ENCODE measurements at places on chromosomes 3 and 15. TPM values are rescaled to one million over a fixed set of nuclear protein-coding genes. Genes with fewer than 3 reads are reported as not detected.

The PROS1 gene
- total RNA-seq: 73.0 TPM

The SLC30A4 gene
- 4.7 TPM for total RNA-seq

DNA sequence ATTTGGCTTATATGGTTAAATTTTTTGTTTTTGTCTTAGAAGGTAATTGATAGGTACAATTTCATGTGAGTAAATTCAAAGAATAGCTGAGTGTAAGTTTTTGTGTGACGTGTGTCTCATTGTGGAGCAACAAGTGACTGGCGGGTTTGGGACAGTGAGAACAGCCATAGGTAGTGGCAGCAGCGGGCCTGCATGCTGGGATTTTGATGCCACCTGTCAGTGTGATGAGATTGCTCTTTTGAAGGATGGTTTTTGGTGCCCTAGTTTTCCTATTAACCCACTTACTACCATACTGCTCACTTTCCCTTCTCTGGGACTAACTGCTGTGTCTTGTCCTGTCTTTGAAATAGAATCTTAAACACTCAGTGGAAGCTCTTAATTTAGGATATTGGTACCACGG, 522.6 kb downstream of the NAALADL2 start:
- no peak for DNase-seq

DNA sequence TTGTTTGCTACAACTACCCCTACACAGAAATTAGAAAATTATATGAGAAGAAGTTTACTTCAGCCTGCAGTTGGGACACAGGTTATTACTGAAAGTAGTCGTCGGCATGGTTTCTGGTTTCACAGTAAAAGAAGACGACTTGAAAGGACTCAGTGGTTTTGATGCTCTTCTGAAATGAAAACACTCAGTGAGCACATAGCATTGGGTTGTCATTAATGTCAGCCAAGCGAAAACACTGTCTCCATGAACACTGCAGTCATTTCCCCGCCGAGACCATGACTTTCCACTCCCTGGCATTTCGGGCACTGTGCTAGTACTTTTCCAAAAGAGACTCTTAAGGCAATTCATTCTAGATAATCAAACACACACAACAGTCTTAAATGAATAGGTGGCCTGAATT, 69.2 kb upstream of the ICE2 start:
- no peak for DNase-seq

DNA sequence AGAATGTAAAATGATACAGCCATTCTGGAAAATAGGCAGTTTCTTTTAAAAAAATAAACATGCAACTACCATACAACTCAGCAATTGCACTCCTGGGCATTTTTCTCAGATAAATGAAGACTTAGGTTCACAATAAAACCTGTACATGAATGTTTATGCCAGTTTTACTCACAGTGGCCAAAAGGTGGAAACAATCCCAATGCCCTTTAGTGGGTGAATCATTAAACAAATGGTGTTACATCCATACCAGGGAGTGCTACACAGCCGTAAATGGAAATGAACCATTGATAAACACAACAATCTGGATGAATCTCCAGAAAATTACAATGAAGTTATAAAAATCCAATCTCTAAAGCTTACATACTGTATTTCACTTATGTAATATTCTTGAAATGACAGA, 140.3 kb downstream of the ADAMTSL3 start:
- DNase-seq: no peak

DNA sequence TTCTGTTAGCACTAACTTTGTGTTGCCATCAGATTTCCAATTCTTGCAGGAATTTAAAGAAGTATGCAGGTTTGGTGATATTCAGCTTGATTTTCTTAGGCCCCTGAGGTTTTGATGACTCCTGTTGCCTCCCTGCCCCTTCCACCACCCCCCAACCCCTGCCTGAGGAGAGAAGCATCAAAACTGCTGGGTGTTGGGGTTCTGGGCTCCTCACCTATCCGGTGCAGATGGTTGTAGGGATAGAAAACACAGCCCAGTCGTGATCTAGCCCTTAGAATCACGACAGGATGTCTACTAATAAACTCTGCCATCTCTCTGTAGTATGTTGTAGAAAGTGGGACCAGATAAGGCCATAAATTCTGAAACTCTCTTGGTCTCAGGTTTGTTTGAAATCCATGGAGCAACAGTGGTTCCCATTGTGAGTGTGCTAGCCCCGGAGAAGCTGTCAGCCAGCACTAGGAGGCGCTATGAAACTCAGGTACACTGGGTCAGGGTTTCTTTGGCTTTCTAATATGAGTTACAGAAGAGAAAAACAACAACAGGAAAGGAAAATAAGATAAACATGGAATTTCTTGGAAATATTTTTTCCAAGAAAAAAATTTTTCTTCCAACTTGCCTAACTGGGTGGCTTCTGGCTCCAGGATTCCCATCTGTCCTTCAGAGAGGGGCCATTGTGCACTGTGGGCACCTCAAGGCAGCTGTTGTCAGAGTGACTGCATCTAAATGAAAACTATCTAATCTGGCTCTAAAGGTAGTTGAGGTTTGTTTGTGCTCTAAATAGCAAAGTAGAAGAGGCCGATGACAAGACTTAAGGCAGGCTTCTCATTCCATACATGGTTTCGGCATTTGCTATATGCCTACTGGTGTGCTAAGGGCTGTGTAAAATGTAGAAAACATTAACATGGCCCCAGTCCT, 8.7 kb downstream of the SRP14 start:
- DNase-seq: no peak

- no peak for DNase-seq
Measured at GRCh38 chr3:69740103-69741021, 1.1 kb downstream of the MITF start.

Measured in A172 (cell line).